LNCaP clone FGC (cell line): ENCODE measurements at places on chromosomes 4 and X.

DNA sequence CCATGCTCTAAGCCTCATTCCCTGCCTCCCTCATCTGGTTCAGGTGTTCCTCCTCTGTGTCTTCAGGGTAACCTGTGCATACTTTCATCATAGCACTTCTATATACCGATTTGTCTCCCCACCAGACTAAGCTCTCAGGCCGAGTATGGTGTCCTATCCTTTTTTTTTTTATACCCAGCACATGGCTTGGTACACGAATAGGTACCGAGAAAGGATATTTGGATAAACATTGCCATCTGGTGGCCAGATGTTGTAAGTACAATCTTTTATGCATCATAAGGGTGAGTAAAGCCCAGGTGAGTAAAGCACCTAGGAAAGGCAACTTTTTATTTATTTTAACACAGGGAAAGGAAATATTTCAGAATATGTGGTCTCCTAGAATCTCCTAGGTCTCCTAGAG lies 68.4 kb downstream of the MID2 start:
- DNase-seq: peak; percentile 19

GRCh38 chr4:169372791-169373190 lies 102.0 kb upstream of the SH3RF1 start:
- DNase-seq: no peak

DNA sequence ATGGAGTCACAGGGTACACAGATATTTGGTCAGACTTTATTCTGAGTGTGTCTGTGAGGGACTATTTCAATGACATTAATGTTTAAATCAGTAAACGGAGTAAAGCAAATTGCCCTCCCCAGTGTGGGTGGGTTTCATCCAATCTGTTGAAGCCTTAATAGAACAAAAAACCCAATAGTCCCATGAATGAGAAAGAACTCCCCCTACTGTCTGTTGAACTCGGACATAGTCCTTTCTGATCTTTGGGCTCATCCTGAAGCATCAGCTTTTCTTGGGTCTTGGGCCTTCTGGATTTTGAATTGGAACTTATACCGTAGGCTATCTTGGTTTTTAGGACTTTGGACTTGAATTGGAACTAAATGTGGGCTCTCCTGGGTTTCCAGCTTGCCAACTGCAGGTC lies 193.6 kb downstream of the COX7B2 start:
- no peak for DNase-seq

GRCh38 chrX:19194285-19195242 lies 72.3 kb upstream of the ADGRG2 start:
- DNase-seq: no peak

- DNase-seq: no peak
These were observed 14.0 kb downstream of the RASL11B start for GRCh38 chr4:52876069-52876468.

GRCh38 chrX:108064001-108064400 lies 19.1 kb downstream of the VSIG1 start:
- DNase-seq: no peak

GRCh38 chr4:1775731-1776500 lies 17.2 kb upstream of the FGFR3 start:
- DNase-seq: no peak

DNA sequence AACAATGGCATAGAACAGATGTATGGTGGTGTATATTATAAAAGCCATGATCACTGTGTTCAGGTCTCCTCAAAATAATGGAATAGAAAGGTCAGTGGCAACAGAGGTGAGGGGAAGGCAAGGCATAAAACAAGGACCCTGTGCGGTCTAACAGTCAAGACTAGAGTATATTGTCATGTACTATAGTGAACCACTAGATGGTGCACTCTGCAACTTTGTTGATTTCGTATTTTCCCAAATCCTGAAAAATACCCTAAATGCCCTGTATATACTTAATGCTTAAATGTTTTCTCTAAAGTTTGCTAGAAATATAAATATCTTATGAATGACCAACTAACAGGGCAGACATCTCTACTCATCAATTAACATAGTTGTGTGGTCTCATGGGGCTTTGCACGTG lies 453.0 kb downstream of the PCDH11X start:
- DNase-seq: no peak

DNA sequence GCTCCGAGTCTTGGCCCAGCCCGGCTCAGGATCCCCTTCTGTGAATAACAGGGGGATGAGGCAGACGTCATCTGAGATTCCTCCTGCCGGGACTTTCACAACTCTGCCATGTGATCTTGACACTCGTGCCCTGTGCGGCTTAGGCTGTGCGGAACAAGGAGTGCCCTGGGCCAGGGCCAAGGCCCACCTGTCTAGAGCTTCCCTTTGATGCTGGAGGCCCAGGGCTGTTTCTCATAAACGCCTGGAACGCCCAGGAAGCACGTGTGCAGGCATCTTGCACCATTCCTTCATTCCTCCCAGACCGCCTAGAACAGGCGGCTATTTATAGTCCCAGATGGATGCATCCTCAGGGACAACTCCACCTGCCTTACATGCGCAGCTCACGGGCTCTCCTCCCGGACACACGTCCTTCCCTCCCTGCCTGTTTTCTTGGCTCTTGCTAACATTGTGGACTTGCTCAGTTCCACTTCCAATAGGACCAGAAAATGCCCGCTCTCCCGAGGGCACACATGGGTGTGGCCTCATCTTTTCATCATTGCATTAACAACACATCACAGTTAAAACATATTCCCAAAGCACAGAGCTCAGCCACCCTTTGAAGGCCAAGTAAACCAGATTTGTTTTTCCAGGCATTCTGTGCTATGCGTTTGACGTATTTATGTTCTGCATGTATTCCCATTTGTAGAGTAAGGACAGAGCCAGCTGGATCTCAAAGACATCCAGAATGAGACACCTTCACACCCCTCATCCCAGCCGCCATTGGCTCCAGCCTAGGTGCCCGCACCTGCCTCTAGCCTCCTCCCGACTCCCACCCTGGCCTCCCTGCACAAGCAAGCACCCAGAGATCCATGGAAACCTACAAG lies 57.2 kb downstream of the ABLIM2 start:
- no peak for DNase-seq

GRCh38 chr4:75432683-75433082 lies 81.5 kb downstream of the RCHY1 start:
- no peak for DNase-seq

DNA sequence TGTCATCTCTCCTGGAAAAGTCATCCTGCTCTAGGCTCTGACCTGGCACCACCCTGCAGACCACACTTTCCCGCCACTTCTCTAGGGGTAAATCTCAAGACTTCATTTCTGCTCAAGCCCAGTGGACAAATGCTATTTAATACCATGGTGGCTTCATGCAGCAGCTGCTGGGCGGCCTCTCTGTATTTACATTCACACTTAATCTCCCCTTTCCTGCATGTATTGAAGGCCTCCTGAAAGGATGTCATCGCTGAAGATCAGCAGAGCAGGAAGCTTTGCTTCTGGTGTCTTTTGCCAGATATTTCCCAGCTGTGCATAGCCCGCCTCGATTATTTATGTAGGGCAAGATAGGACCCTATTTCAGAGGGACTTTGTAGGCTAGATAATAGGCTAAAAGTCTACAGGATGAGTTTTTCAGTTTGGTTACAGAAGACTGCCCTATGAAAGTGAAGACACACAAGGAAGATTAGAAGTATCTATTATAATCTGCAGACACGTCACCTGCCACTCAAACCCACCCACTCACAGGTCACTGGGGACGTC lies 17.2 kb downstream of the PROM1 start:
- no peak for DNase-seq

GRCh38 chr4:71231129-71232055 lies 107.4 kb upstream of the SLC4A4 start:
- DNase-seq: peak; percentile 43

GRCh38 chrX:71292669-71293365 lies 8.7 kb upstream of the ITGB1BP2 start:
- no peak for DNase-seq

DNA sequence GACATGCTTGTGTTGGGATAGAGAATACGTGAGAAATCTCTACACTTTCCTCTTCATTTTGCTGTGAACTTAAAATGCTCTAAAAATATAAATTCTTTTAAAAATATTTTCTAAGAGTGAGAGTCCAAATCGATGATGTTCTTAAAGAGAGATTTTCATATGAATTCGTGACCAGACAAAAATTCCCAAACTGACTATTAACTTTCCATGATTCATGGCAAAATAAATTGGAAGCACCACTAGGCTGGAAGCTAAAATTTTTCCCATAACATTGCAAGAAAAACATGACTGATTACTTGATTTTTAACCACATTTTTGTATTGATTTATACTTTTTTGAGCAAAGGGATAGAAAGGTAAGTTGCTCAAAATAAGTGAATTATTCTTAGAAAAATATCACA lies 201.1 kb downstream of the ANTXR2 start:
- DNase-seq: no peak

GRCh38 chr4:68432320-68432719 lies 14.9 kb upstream of the TMPRSS11E start:
- DNase-seq: no peak

GRCh38 chr4:140866492-140867005 lies 110.4 kb upstream of the TBC1D9 start:
- DNase-seq: no peak

DNA sequence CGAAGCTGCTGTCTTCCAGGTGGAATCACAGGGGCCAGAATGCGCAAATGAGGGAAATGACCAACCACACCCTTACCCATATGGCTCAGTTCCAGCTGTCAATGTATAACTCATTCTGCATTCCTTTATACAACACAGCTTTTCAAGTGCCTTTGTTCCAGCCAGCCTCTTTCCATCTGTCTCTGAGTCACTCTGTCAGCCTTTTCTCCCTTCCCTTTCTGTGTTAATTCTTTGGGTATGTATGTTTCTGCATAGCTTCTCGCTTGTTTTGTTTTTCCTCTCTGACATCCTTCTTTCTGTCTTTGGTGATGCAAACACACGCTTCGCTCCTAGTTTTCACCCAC lies 54.5 kb downstream of the RS1 start:
- DNase-seq: no peak

DNA sequence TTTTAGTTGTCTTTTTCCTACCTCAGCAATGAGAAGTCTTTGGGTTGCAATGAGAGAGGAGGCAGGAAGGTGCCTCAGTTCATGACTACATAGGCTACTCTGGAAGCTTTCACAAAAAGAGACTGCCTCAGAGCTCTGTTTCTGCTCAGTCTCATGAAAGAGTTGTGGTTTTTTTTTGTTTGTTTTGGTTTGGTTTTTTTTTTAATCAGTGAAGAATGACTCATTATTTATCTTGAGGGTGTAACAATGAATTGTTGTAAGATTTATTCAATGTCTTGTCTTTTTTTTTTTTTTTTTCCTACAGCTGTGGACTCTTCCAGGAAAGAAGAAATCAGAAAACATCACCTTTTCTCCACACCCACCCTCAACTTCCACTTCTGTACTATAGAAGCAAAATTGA lies 67.5 kb upstream of the CXCL13 start:
- DNase-seq: peak; percentile 30

DNA sequence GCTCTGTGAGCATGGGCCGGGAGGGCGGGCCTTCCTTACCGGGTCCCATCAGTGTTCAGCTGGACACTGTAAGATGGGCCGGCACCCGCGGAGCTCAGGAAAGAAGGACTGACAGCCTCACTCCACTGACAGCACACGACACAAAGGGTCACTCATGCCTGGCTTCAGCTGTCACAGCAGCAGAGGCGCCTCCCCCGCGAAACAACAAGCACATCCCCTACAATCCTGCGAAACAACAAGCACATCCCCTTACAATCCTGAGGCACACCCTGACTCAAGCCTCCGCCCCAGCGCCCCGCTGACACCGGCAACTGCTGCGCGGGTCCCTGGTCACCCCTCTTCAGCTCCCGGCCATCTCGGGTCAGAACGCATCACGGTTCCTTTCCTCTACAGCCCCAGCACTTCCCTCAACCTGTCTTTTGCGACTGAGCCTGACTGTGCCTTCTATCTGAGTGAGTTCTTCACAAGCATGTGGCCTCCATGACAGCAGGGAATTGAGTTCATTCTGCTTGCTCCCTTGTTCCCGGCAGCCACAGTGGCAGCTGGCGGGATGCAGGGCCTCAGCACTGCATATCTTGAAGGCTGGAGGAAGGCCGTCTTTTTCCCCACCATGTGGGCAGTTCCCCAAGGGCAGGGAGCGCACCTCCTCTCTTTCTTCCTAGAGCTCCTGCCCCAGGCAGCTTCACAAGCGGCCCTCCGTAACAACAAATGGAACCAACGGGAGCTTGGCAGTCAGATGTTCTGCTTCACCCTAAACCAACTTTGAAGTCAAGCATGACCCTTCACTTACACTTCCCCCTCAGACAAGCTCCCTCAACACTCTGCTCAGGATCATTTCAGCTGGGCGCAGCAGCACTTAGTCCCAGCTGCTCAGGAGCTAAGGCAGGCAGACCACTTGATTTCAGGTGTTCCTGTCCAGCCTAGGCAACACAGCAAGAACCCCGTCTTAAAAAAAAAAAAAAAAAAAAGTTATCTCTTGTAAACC lies 39.6 kb downstream of the SCD5 start:
- DNase-seq: no peak

GRCh38 chr4:126242679-126243390 lies 928.1 kb downstream of the FAT4 start:
- DNase-seq: no peak

DNA sequence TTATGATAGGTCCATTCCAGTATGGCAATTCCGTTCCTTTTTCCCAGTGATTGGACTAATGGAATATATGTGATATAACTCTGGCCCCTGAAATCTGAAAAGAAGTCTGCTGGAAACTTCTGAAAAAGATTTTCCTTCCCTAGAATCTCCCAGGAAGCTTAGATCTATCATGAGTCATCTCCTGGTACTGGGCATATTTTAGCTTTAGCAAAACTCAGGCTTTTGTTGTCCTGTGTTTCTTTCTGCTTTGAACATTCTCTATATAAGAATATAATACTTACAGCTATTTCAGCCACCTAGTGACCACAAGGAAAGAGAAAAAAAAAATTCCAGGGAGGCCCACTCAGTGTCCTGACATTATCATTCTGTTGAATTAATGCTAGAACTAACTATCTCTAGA lies 597.2 kb upstream of the GRIA3 start:
- no peak for DNase-seq

GRCh38 chr4:85777908-85778631 lies 303.1 kb downstream of the ARHGAP24 start:
- no peak for DNase-seq

GRCh38 chrX:23434356-23434884 lies 99.8 kb downstream of the PTCHD1 start:
- no peak for DNase-seq

- no peak for DNase-seq
These were observed 188.4 kb downstream of the WDFY3 start for GRCh38 chr4:84778041-84778440.

GRCh38 chrX:110006821-110007375 lies 4.0 kb downstream of the TMEM164 start:
- no peak for DNase-seq

GRCh38 chr4:153408932-153409331 lies 57.2 kb upstream of the TMEM131L start:
- no peak for DNase-seq
